NCI-H345 (cell line): ENCODE measurements at places on chromosomes 1 and 21.
A peak's percentile ranks its signal among the peaks of the same experiment; 100 is the strongest.

GRCh38 chr1:205435578-205436573, 14.0 kb upstream of the LEMD1 start:
- DNase-seq: no peak

GRCh38 chr1:24897263-24898151, 32.6 kb downstream of the RUNX3 start:
- DNase-seq: no peak

GRCh38 chr1:109661391-109661790, 5.5 kb downstream of the GSTM4 start:
- no peak for DNase-seq

DNA sequence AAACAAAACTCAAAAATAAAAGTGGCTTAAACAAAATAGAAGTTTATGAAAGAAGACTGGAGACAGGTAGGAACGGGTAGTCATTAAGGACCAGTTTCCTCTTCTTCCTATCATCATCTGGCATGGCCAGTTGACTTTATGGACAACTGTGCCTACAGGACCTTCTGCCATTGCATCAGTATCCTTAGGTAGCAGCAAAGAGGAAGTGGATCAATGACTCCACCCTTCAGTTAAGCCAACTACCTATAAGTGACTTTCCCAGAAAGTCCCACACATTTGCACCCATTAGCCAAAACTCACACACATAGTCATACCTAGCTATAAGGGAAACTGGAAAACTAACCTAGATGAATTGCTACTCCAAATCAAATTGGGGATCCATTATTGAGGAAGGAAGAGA, 51.7 kb downstream of the RASAL2 start:
- no peak for DNase-seq

- no peak for DNase-seq
Observed at GRCh38 chr1:94020764-94021579, 100.0 kb downstream of the ABCA4 start.

GRCh38 chr1:179476484-179476883, 99.3 kb downstream of the NPHS2 start:
- no peak for DNase-seq

DNA sequence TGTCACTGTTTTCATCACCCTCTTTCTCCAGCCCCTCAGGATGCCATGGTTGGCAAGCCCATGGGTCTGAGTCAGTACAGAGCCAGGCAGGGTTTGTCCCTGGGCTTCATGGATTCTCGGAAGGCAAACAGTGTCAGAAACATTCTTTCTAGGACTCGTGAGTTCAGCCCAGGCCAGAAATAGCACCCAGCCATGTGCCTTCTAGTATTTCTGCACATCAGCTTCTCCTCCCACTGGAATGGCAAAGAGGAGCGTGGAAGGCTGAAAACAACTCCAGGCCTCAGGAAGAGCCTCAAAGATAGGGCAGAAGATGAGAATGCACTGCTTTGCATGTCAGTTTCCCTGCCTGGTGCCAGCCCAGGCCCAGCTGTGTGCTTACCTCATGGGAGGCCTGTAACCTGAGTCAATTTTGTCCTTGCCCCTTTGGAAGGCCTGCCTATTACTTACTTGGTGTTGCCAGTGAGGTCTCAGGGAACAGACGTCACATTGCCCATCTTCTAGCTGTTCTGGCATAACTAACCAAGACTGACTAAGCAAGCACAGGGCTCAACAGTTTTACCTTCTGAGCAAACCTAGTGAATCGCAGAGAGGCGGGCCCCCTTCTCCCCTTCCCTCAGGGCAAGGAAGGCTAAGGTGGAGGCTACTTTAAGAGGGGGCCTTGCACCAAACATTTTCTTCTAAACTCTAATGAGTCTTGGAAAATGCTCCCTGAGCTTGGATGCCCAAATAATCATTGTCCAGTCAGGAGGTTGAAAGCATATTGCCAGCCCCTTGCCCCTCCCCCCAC, 42.4 kb downstream of the GLUL start:
- DNase-seq: no peak

DNA sequence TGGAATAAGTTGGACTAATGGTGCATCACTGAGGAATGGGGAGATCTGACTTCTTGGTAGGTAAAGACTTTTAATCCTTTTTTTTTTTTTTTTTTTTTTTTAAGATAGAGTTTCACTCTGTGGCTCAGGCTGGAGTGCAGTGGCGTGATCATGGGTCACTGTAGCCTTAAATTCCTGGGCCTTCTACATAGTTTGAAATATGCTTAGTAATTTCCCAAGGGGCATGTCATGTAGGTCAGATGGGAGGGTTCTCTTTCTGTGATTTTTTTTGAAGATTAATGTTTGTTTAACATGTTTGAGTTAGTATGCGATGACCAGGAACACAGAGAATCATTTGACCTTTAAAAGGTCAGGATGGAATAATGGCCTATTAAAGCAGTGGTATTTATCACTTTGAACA, 129.1 kb downstream of the S1PR1 start:
- DNase-seq: no peak

GRCh38 chr1:207863893-207864535, 46.9 kb downstream of the CD34 start:
- DNase-seq: no peak

DNA sequence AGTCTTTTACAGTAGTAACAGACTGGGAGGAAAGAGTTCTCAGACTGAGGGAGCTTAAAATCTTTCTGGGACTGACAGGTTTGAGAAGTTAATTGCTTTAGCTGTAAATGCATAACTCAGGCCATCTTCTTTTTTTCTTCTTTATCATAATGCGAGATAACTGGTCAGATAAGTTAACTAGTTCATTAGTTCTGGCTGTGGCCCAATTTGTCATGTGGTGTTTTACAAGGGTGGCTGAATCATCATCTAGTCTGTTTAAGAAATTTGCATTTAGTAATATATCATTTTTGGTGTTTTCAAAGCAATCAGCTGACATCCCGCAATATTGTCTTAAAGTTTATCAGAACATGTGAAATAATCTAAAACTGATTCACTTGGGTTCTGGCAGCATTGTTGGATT, 14.0 kb downstream of the HSD3B2 start:
- DNase-seq: no peak

DNA sequence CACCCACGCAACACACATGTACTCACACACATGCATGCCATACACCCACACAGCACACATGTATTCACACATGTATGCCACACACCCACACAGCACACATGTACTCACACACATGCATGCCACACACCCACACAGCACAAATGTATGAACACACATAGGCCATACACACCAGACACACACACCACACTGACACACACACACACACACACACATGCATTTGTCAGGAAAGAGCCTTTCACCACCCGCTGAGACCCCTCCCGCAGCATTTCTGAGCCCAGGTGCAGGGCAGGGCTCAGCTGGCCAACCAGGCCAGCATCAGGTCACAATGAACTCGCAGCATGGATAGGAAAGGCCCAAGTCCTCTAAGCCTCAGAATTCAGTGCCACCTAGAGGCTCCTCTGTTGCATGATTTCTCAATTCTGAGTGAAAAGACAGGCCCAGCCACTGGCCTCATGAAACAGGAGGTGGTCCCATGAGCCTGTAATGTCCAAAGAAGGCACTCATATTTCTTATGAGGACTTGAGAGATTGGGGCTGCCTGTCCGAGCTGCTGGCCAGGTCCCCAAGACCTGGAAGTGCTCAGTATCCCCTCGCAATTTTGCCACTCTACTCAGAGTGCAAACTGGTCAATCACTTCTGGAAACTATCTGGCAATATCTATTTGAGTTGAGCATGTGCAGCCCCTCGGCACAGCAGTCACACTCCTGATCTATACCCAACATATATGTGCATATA, 57.3 kb downstream of the PSMG1 start:
- peak; percentile 81 for DNase-seq

DNA sequence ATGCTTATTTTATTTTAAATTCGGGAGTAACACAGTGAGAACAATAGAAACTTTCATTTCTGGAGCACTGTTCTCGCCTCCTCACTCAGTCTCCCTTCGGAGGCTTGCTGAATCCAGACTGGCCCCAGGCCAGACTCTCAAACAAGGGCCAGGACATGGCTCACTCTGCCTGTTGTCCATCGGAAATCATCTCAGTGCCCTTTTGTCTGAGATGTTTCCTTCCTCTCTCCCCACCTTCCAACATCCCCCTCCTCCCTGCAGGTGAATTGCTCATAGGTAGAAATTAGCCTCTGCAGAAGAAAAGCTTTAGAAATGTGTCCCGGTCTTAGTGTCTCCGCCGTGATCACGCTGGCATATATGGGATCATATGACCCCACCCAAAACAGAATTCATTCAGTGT, 55.2 kb downstream of the ERG start:
- DNase-seq: no peak

- no peak for DNase-seq
Observed at GRCh38 chr1:147246910-147247655, 4.6 kb downstream of the CHD1L start.

DNA sequence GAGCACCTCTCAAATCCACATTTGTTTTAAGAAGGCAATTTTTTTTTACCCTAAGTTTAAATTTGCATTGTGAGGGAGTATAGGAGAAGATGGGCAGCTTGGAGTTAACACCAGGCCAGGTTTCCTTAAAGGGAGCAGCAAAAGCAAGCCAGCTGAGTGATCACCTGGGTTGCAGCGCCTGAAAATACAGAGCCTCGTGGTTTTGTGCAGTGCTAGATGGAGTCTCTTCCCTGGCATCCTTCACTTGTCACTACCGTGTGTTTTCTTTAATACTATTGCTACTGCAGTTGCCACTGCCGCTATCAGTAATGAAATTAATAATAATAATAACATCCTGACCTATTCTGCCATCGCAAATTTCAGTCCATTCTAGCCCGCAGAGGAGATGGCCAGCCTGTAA, 35.2 kb upstream of the VAV3 start:
- no peak for DNase-seq

- no peak for DNase-seq
Observed at GRCh38 chr1:109557520-109557919, 9.1 kb downstream of the GNAI3 start.

GRCh38 chr1:6360117-6360496, 33.5 kb downstream of the ACOT7 start:
- DNase-seq: no peak

- no peak for DNase-seq
Observed at GRCh38 chr1:66739401-66740157, 12.7 kb upstream of the DYNLT5 start.

- no peak for DNase-seq
Observed at GRCh38 chr1:46003315-46003714, 129.1 kb downstream of the PIK3R3 start.

- no peak for DNase-seq
Observed at GRCh38 chr1:117568999-117569398, 36.8 kb upstream of the TENT5C start.

DNA sequence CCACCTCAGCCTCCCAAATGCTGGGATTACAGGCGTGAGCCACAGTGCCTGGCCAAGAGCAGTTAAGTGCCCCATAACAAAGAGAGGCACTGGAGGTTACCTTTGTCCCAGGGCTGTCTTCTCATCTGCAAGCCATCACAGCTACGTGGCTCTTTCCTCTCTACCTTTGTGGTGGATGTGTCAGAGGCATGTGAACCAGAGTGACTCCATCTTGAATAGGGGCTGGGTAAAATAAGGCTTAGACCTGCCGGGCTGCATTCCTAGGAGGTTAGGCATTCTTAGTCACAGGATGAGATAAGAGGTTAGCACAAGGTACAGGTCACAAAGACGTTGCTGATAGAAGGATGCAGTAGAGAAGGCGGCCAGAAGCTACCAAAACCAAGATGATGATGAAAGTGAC, 59.4 kb upstream of the POU2F1 start:
- DNase-seq: no peak

- DNase-seq: no peak
Observed at GRCh38 chr1:235336903-235337302, 8.5 kb downstream of the GGPS1 start.

GRCh38 chr1:153478047-153478691, 17.7 kb upstream of the S100A7 start:
- peak; percentile 33 for DNase-seq

- DNase-seq: no peak
Observed at GRCh38 chr1:38815903-38816627, 43.5 kb downstream of the RRAGC start.

GRCh38 chr1:204172404-204173029, 6.4 kb upstream of the REN start:
- DNase-seq: no peak

DNA sequence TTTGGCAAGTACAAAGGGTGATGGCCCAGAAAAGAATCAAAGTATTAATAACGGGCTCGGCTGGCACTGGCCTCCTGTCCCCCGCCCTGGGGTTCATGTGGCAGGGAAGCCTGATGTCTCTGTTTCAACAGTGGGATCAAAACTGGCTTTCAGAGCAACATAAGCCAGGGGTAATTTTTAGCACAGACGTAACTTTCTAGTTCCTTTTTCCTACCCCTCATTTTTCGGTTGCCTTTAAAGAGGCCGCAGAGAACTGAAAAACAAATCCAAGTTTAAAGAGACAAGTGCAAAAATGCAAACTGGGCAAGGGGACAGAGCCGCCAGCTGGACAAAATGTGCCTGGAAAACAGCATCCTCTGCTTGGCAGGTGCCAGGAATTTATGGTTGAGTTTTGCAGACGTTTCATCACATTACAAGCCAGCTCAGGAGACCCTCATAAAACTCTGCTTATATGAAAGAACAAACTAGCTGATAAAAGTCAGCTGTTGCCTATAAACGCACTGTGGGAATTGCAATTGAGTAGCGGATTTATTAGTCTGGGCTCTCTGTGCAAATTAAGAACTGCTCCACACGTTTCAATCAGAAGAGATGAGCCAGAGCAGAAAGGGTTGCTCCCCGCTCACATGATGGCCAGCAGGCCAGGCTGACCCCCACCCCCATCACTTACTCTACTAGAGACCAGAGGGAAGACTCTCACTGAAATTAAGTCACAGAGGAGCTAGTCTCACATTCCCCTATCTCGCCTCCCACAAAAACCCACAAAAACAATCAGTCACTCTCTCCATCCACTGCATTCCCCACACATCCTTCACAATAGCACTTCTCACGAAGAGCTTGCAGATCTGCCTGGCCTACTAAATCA, 15.8 kb upstream of the CDCA8 start:
- no peak for DNase-seq

GRCh38 chr21:39812983-39813382, 54.3 kb upstream of the PCP4 start:
- no peak for DNase-seq

GRCh38 chr1:62794053-62794452, 10.1 kb downstream of the ATG4C start:
- DNase-seq: no peak

DNA sequence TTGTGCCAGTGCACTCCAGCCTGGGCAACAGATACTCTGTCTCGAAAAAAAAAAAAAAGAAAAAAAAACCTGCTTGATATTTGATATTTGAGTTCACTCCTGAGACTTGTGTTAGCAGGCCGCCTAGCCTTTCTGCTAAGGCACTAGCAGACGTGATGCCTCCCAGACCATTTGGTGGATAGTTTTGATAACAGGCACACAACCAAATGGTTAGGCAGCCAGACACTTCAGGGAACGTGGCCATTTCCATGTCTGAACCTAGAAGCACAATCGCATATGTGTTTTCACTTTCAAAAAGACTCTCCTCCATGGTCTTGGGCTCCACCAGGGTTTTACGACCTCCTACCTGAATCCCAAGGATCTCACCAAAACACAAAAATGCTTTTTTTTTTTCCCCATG, 1319.5 kb downstream of the BRINP3 start:
- DNase-seq: no peak

- DNase-seq: peak; percentile 86
Observed at GRCh38 chr1:34213956-34214355, 37.2 kb downstream of the C1orf94 start.

GRCh38 chr21:41482301-41482700, 25.7 kb downstream of the TMPRSS2 start:
- peak; percentile 68 for DNase-seq

GRCh38 chr1:42923367-42924081, 35.1 kb downstream of the SLC2A1 start:
- DNase-seq: no peak
